ENCODE measurements at places on chromosomes 5 and 9. TPM values are rescaled to one million over a fixed set of nuclear protein-coding genes. Genes with fewer than 3 reads are reported as not detected.

FAM153A gene
- 9.3 TPM for total RNA-seq

RAB14 gene
- total RNA-seq = 49.9 TPM

LRRTM2 gene
- total RNA-seq = not detected

DRD1 gene
- 0.05 TPM for total RNA-seq

IFT74 gene
- 8.7 TPM for total RNA-seq

SPINK13 gene
- not detected for total RNA-seq

IRGM gene
- not detected for total RNA-seq

MZB1 gene
- 0.51 TPM for total RNA-seq

ABO gene
- total RNA-seq = 2.0 TPM

CEL gene
- 0.59 TPM for total RNA-seq

CDC20B gene
- not detected for total RNA-seq

NR2F1-AS1 gene
- total RNA-seq = 0.89 TPM

GPR151 gene
- not detected for total RNA-seq

TCF7 gene
- total RNA-seq = 2.2 TPM

PCDHGA1 gene
- total RNA-seq = 4.6 TPM

FOXD4L4 gene
- total RNA-seq = not detected

SPATA31E1 gene
- total RNA-seq = not detected

SPINK5 gene
- 0.16 TPM for total RNA-seq

MARCHF3 gene
- total RNA-seq = 61.0 TPM

F12 gene
- not detected for total RNA-seq

PDCD1LG2 gene
- total RNA-seq = 0.48 TPM

NEUROG1 gene
- total RNA-seq = not detected

TRIM36 gene
- total RNA-seq = 0.75 TPM

PLCXD3 gene
- 63.8 TPM for total RNA-seq

SERF1A gene
- total RNA-seq = 1.8 TPM

ENTPD8 gene
- not detected for total RNA-seq

SKIC3 gene
- total RNA-seq = 70.7 TPM

WDR31 gene
- total RNA-seq = 10.9 TPM

PCDHGA11 gene
- 9.6 TPM for total RNA-seq

IL3 gene
- total RNA-seq = not detected

LHX2 gene
- 0.19 TPM for total RNA-seq

NREP gene
- total RNA-seq = 24.1 TPM

ABLIM3 gene
- total RNA-seq = 118 TPM

TERT gene
- not detected for total RNA-seq

TNFSF8 gene
- 0.86 TPM for total RNA-seq

GMCL2 gene
- not detected for total RNA-seq

IFNA13 gene
- total RNA-seq = not detected

LCN1 gene
- total RNA-seq = not detected

STING1 gene
- total RNA-seq = 85.3 TPM

IFNA21 gene
- total RNA-seq = not detected

TMEM215 gene
- total RNA-seq = not detected

PANK3 gene
- 44.9 TPM for total RNA-seq

OBP2B gene
- not detected for total RNA-seq

CTNND2 gene
- 41.3 TPM for total RNA-seq

PARP8 gene
- 5.5 TPM for total RNA-seq

TICAM2 gene
- 2.0 TPM for total RNA-seq

GBGT1 gene
- 4.6 TPM for total RNA-seq

SIT1 gene
- not detected for total RNA-seq

FBN2 gene
- 7.1 TPM for total RNA-seq

SET gene
- total RNA-seq = 212 TPM

NFIB gene
- 129 TPM for total RNA-seq

HRCT1 gene
- total RNA-seq = 1.5 TPM

PCDHB9 gene
- 1.3 TPM for total RNA-seq

CDO1 gene
- 3.6 TPM for total RNA-seq
